ENCODE measurements at places on chromosomes 11 and 22.
A peak's percentile ranks its signal among the peaks of the same experiment; 100 is the strongest.

DNA sequence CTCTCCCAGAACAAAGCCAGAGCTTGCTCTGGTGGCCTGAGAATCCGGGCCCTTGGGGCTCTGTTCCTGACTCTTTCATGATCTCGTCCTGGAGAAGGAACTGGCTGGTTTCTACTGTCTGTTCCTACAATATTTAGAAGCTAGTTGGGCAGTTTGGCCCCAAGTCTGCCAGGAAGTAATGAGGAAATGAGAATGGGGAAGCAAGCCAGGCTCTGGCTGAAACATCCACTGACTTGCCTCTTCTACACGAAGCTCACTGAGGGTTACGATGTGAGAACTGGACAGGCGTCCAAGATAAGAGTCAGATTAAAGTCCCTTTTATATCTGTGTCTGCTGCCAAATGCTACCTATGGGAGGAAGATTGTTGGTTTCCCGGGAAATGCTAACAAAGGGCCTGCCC is 110.0 kb upstream of the KIRREL3 start:
- no peak for DNase-seq

DNA sequence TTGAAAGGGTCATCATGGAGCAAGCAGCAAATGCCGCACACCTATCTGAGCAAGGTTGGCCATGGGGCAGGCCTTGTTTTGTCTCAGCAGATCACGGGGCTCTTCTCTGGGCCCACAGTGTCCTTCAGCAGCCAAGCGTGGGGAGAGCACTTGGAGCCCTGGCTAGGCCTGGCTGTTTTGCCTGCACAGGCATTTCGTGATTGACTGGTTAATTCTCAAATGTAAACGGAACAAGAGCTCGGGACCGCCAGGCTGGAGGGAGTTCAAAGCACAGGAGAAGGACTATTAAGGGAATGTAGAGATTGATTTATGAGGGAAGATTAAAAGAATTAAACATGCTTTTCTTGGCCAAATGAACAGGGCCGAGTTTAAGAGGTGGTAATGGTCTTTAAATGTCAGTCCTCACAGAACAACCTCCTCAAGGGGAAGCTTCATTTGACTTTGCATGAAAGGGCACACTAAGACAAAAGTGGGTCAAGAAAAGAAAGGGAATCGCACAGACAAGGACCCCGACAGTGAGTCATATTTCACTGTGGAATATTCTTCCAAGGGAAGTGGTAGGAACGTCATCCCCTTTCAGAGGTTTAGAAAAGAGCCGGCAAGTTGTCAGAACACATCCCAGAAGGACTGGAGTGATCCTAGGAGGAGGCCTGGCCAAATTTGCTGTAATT is 20.7 kb downstream of the SPON1 start:
- DNase-seq: peak; percentile 63

GRCh38 chr11:6646071-6646470 is 9.5 kb downstream of the DCHS1 start:
- peak; percentile 91 for DNase-seq

DNA sequence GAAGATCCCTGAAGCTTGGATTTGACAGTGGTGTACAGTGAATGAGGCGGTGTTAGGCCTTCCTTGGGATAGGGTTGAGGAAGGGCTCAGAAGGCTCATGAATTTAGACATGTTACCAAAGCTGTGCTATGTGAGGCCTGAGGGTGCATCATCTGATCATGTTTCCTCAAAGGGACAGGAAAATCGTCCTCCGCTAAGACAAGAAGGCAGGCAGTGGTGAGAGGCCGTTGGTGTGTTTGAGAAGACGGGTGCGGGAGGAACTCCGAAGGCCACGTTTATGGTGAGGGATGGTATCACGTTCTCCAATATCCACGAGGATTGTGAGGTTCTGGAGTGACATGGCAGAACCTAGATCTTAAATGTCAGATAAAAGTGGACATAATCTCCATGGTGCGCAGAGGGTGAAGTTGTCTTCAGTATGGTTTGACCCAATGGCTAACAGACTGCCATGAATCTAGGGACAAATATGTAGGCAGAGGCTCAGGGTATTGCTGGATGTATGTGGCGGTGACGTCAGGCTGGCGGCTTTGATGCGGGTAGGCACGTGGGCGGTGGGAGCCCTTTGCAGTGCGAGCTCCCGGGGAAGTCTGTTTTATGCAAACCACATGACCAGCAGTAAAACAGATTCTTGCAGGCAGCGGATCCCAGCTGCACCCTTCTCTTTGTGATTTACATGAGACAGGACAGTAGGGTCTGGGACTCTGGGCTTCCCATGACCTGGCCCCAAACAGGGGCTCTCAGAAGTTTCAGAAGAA is 242.3 kb upstream of the B3GAT1 start:
- DNase-seq: no peak

GRCh38 chr22:35761037-35761436 is 43.4 kb downstream of the APOL5 start:
- DNase-seq: peak; percentile 33

GRCh38 chr22:45204241-45204640 is 36.5 kb downstream of the KIAA0930 start:
- no peak for DNase-seq
